ENCODE measurements at places on chromosomes 7 and 10. TPM values are rescaled to one million over a fixed set of nuclear protein-coding genes. Genes with fewer than 3 reads are reported as not detected.

FAM171A1 gene
- polyA plus RNA-seq: 20.5 TPM

RAPGEF5 gene
- polyA plus RNA-seq: 16.7 TPM

GRM3 gene
- 25.7 TPM for polyA plus RNA-seq

AGR3 gene
- 7.4 TPM for polyA plus RNA-seq

PTCD1 gene
- polyA plus RNA-seq: 0.20 TPM

FGFBP3 gene
- polyA plus RNA-seq: 0.77 TPM

C10orf62 gene
- polyA plus RNA-seq: not detected

COL1A2 gene
- polyA plus RNA-seq: 0.43 TPM

H2BK1 gene
- polyA plus RNA-seq: not detected

UCN3 gene
- polyA plus RNA-seq: not detected

HOXA10 gene
- polyA plus RNA-seq: not detected

ZNF775 gene
- polyA plus RNA-seq: 0.38 TPM

LRRC4 gene
- polyA plus RNA-seq: 3.0 TPM

GPR26 gene
- 0.67 TPM for polyA plus RNA-seq

MYL10 gene
- not detected for polyA plus RNA-seq

ASB10 gene
- polyA plus RNA-seq: not detected

NPY gene
- polyA plus RNA-seq: 52.9 TPM

GNG11 gene
- polyA plus RNA-seq: 4.7 TPM

GPR15LG gene
- not detected for polyA plus RNA-seq

ATOH7 gene
- 1.2 TPM for polyA plus RNA-seq

PRSS37 gene
- 1.6 TPM for polyA plus RNA-seq

PNLIPRP2 gene
- polyA plus RNA-seq: not detected

VSTM4 gene
- polyA plus RNA-seq: 1.7 TPM

HGF gene
- 0.22 TPM for polyA plus RNA-seq

CABCOCO1 gene
- polyA plus RNA-seq: not detected

SUN3 gene
- polyA plus RNA-seq: not detected

ZDHHC16 gene
- 17.6 TPM for polyA plus RNA-seq

CNNM1 gene
- 10.4 TPM for polyA plus RNA-seq

TUBB8 gene
- polyA plus RNA-seq: not detected

GRID2IP gene
- 1.2 TPM for polyA plus RNA-seq

SPAM1 gene
- not detected for polyA plus RNA-seq

THSD7A gene
- polyA plus RNA-seq: 40.7 TPM

SNCG gene
- polyA plus RNA-seq: 1,040 TPM

LIPN gene
- not detected for polyA plus RNA-seq

NKX2-3 gene
- polyA plus RNA-seq: not detected
